ENCODE measurements at places on chromosomes 6 and 20. TPM values are rescaled to one million over a fixed set of nuclear protein-coding genes. Genes with fewer than 3 reads are reported as not detected.
A peak's percentile ranks its signal among the peaks of the same experiment; 100 is the strongest.

MUC21 gene
- not detected for total RNA-seq

DNA sequence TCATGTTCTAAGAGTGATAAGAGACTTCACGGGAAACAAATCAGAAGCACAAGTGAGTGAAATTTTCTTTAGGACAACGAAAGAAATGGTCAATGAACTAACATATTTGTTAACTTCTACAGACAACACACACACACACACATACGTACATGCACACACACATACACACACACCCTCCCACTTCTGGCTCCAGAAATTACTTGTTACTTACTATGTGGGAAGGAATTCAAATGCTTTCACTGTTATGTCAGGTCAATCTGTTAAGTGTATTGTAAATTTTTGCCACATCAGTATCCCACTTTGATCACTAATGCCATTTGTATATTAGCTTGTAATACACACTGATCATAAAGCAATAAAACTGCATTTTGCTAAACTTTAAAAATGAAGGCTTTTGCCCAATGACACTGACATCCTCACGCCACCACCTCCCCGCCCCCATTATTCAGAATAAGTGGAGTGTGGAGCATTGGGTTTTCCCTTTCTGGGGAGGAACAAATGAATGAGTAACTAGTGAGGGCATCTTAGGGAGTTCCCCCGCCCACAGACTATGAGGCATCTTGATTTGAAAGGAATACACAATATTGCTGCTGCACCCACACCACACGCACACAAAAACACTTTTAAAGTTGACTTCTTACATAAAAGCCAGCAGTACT, 76.2 kb downstream of the ATXN1 start:
- peak overlapping the region; percentile 43 for H3K4me3 ChIP-seq
- DNase-seq: peak; percentile 71
- H3K4me1 ChIP-seq: peaks cover 97% of the 10 kb centered on the region
- peaks cover 50% of the 10 kb centered on the region for H3K36me3 ChIP-seq

DNA sequence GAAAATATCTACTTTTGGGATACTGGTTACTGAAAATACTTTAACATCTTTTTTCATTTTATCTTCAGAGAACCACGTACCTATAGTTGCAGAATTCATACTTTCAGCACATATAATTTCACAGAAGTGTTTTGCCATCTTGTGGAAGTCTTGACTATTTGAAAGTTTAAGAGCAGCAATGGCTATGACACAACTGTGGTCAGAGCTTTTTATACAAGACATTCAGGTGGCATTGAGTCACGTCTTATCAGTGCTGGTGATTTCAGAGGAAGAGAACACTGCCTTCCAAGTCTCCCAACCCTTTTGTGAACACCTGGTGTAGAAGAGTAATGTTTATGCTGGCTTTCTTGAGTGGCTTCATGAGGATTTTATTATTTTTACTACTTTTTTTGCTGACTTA, 171.6 kb downstream of the ARID1B start:
- no peak overlapping the region for H3K4me3 ChIP-seq
- no peak for DNase-seq
- peaks cover 18% of the 10 kb centered on the region for H3K4me1 ChIP-seq

DNA sequence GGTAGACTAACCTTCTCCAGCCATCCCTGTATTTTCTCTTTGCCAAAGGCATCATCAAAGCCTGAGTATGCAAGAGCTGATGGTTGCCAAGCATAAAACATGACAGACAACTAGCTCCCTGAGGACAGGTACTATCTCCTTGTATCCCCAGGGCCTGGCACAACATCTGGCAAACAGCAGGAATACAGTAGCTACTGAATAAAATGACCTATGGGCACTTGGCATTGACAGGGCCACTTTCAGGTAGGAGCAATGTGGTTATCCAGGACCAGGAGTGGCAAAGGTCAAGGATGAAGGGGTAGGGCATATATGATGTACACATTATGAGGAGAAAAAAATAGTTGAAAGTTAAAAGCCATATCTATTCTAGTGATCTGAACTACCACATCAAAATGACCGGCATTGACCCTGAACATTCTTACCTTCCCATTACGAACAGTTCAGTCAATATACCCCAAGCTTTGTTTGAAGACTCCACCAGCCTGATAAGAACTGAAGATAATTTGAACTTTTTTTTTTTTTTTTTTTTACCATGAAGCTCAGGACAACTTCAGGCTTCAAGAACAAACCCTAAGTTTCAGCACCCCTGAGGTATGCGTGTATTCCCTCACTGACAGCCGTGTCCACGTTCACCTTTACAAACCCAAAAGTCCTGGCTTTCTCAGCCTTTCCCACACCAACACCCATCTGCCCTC, 12.3 kb downstream of the ABHD12 start:
- H3K36me3 ChIP-seq: peaks cover 17% of the 10 kb centered on the region
- DNase-seq: no peak

MLIP gene
- total RNA-seq: not detected

HDAC2 gene
- total RNA-seq: 128 TPM

DNA sequence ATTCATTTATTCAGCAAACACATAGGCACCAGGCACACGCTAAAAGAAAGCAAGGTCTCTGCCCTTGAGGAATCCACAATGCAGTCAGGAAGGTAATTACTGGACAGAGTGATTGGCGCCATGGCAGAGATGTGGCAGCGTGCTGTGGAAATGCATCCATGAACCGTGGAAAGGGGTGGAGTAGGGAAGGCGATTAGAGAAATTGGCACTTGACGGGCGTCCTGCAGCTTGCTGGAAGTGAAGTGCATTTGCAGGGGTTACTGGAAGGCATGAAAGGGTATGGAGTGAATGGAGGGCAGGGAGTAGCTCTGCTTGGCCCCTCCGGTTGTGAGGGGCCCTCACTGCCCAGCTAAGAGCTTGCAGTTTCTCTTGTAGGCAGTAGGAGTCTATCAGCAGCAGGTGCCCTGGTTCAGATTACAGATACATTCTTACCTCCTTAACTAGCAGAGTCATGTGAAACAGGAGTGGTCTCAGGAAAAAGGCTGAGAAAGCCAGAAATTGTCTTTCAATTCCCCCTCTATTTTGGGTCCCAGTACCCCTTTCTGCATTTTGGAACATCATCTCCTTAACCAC, 122.5 kb upstream of the TIAM2 start:
- H3K27me3 ChIP-seq: no peaks in the 10 kb centered on the region
- H3K4me3 ChIP-seq: no peak overlapping the region
- peaks cover 6% of the 10 kb centered on the region for H3K4me1 ChIP-seq
- no peak overlapping the region for H3K27ac ChIP-seq

- DNase-seq: no peak
- H3K27me3 ChIP-seq: no peaks in the 10 kb centered on the region
- H3K4me1 ChIP-seq: no peaks in the 10 kb centered on the region
- H3K36me3 ChIP-seq: no peaks in the 10 kb centered on the region
- H3K4me3 ChIP-seq: no peak overlapping the region
- H3K27ac ChIP-seq: no peak overlapping the region
These were observed 911.7 kb upstream of the CITED2 start for GRCh38 chr6:140285998-140286690.

DNA sequence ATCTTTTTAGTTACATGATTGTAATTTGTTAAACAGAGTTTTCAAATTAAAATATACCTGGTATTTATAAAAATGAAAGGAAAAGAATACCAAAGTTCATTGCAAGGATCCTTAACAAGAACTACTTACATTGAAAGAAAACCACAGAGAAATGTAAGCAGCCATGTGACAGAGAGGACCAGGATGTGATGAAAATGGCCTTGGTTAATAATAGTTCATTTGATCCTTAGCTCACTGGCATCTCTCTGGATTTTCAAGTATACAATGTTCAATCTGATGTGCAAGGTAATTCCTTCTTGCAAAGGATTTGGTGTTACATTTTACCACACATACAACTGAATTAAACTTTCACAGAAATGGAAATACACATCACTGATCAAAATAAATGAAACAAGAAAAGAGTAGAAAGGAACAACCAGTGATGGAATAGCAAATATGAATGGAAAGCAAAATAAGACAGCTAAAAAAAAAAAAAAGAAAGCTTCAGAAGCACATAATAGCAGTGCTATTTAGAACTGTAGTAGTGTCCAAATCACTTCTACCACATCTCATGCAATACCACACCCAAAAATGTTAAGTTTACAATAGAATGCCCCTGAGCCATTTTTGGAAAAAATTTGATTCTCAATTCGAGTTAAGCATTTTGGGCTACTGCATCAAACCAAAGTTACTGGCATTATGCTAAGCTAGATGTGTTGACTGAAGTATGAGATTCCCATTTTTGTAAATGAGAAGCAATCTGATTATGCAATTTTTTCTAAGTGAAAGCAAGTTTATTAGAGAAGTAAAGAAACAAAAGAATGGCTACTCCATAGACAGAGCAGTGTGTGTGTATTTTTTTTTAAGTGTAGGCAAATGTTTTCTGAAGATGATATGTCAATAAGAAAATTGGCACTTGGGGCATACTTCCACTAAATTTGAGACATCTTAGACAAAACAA, 22.6 kb upstream of the HLA-A start:
- H3K4me1 ChIP-seq: peaks cover 8% of the 10 kb centered on the region
- no peak for DNase-seq
- H3K27me3 ChIP-seq: peaks cover 21% of the 10 kb centered on the region

YTHDF1 gene
- 49.0 TPM for total RNA-seq

CCDC170 gene
- 0.15 TPM for total RNA-seq

GLP1R gene
- total RNA-seq: not detected

DNA sequence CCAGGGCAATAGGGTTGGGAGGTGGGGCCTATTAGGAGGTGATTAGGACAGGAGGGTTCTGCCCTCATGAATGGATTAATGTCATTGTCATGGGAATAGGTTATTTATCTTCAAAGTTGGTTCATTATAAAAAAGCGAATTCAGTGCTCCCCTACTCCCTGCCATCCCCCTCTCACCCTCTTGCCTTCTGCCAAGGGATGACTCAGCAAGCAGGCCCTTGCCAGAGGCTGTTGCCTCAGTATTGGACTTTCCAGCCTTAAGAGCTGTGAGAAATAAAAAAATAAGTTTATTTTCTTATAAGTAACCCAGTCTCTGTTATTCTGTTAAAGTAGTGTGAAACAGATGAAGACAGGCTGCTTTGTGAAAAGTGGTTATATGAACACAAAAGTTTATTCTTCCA, 381.1 kb upstream of the ZFP64 start:
- no peak overlapping the region for H3K27ac ChIP-seq
- DNase-seq: no peak
- no peak overlapping the region for H3K4me3 ChIP-seq

SLC17A2 gene
- total RNA-seq: 0.10 TPM

DEFB132 gene
- not detected for total RNA-seq

GRCh38 chr6:166728884-166729530, 102.0 kb upstream of the RPS6KA2 start:
- H3K36me3 ChIP-seq: no peaks in the 10 kb centered on the region
- no peaks in the 10 kb centered on the region for H3K27me3 ChIP-seq
- H3K4me3 ChIP-seq: no peak overlapping the region

SMLR1 gene
- not detected for total RNA-seq

CCN6 gene
- 0.17 TPM for total RNA-seq

BIRC7 gene
- total RNA-seq: not detected

DNA sequence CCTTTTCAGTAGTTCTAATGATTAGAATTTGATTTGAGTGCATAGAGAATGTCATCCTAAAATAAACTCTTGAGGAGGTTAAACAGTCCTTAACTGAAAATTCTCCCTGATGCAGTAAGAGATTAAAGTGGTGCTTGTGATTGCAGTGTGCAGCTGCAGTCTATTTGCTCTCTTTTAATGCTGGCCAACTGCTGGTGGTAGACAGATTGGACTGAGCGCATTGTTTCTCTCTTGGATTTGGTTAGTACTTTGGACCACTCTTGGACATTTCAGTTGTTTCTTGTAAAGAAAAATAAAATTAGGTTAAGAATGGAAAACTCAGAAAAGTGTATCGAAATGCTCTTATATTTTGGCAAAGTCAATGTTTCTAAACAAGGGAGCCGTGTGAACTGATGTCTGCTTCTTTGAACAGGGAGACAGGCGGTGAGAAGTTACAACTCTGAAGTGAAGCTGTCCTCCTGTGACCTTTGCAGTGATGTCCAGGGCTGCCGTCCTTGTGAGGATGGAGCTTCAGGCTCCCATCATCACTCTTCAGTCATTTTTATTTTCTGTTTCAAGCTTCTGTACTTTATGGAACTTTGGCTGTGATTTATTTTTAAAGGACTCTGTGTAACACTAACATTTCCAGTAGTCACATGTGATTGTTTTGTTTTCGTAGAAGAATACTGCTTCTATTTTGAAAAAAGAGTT, 127.2 kb downstream of the CD109 start:
- no peak for DNase-seq
- no peak overlapping the region for H3K27ac ChIP-seq
- no peaks in the 10 kb centered on the region for H3K27me3 ChIP-seq
- no peak overlapping the region for H3K4me3 ChIP-seq

RBPJL gene
- not detected for total RNA-seq

DNA sequence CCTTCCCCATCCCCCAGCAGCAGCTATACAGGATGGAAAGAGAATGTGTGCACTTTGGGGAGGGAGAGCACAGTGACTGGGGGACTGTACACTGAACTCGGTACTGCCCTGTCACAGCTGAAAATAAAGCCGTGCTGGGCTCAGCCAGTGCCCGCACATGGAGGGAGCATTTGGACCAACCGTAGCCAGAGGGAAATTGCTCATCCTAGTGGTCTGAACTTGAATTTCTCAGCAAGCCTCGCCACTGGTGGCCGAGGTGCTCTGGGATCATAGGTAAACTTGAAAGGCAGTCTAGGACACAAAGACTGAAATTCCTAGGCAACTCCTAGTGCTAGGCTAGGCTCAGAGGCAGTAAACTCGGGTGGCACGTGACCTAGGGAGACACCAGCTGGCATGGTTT, 61.0 kb downstream of the DZANK1 start:
- peaks cover 1% of the 10 kb centered on the region for H3K36me3 ChIP-seq
- no peak for DNase-seq
- H3K27ac ChIP-seq: no peak overlapping the region
- no peak overlapping the region for H3K4me3 ChIP-seq

FLOT1 gene
- 252 TPM for total RNA-seq

DNA sequence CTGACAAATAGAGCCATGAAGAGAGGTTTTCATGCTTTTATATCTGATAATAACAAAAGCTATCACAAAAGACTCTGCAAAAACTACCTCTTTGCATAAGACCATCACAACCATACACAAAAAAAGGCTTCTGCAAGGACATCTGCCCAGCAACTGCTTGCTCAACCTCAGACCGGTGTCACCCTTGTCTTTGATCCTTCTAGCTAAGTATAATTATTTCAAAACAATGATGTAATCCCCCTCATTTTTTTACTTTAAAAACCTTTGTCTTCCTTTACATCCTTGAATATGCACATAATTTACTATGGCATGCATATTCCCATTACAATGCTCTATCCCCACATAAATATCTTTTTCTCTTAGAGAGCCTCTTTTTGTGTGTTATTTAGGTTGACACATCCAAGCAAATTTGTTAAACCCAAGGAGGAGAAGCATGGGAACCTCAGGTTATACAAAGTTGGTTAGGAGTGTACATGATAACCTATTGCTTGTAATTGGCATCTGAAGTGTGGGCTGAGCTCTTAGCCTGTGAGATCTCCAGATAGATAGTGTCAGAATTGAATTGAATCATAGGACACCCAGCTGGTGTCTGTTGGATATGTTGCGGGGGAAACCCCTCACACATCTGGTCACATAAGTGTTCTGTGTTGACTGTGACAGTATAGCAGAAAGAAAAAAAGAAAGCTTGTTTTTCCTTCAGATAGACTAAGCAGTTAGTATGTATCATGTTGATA, 20.7 kb upstream of the CGA start:
- H3K36me3 ChIP-seq: no peaks in the 10 kb centered on the region
- no peaks in the 10 kb centered on the region for H3K4me1 ChIP-seq
- no peak for DNase-seq
- peaks cover 15% of the 10 kb centered on the region for H3K27me3 ChIP-seq
